ENCODE measurements at places on chromosomes 6 and 20.
A peak's percentile ranks its signal among the peaks of the same experiment; 100 is the strongest.

DNA sequence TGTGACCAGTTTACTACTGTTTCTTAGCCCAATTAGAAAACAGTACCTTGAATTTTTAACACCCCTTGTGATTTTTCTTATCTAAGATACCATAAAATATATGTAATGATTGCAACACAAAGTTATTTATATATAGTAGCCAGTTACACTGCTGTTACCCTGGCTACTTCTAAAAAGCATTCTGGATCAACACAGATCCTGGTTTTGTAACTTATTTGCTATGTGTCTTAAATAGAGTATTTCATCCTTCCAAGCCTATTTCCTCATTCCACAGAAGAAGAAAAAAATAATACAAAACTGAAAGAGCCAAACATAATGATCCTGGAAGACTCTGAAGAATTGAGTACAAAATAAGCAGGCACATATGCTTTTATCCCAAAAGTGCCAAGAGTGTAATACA lies 19.0 kb upstream of the GSTA4 start:
- DNase-seq = no peak

- DNase-seq = no peak
These were observed 78.0 kb downstream of the PPP1R14C start for GRCh38 chr6:150220634-150221551.

DNA sequence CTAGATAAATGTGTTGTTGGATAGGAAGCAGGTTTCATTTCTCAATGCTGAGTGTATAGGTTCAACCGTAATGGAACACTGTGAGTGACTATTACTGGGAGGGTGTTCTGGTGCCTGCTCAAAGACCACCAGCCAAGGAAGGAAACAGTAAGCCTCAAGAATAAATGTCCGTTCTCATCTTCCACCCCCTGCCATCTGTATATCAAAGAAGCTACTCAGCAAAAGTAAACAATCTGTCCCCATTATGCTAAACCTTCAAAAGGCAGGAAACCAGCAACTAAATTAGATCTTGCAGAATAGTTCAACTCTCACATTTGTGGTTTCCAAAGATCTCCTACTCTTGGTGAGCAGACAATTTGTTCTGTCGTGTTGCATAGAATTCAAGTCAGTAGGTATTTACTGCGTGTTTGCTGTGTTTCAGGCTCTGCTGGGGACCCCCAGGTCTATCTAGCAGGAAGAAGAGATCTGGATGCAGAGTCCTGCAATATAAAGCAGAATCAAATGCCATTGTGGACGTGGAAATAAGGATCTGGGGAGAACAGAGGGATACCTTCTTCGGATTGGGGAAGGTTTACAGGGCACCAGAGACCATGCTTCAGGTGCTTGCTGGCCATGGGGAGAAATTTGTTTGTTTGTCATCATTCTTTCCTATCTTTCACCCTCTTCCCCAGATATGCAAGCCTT lies 87.3 kb downstream of the SCML4 start:
- DNase-seq = no peak

- no peak for DNase-seq
These were observed 32.0 kb upstream of the TCF21 start for GRCh38 chr6:133856911-133857310.

- DNase-seq = no peak
These were observed 36.6 kb upstream of the FOXP4 start for GRCh38 chr6:41509580-41509979.

GRCh38 chr6:26553264-26553634 lies 15.1 kb downstream of the HMGN4 start:
- DNase-seq = peak; percentile 78

- DNase-seq = no peak
These were observed 32.2 kb downstream of the PMEPA1 start for GRCh38 chr20:57677584-57677982.

DNA sequence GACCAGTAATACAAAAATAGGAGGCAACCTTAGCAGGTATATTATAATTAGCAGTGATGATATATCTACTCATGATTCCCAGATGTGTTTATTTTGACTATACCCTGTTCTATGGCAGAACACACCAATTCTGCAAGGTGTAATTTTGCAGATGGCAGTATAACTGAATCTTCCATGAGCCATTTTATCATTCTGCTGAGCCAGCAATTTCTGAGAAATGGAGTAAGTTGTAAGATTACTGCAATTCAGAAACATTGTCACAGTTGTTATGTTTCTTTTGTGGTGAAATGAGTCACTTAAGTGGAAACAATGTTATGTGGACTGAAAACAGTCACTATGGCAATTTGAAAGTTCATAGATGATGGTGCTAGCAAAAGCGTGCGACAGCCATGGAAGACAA lies 63.7 kb upstream of the RIMS1 start:
- no peak for DNase-seq

GRCh38 chr6:105595829-105596228 lies 192.9 kb upstream of the PREP start:
- no peak for DNase-seq

DNA sequence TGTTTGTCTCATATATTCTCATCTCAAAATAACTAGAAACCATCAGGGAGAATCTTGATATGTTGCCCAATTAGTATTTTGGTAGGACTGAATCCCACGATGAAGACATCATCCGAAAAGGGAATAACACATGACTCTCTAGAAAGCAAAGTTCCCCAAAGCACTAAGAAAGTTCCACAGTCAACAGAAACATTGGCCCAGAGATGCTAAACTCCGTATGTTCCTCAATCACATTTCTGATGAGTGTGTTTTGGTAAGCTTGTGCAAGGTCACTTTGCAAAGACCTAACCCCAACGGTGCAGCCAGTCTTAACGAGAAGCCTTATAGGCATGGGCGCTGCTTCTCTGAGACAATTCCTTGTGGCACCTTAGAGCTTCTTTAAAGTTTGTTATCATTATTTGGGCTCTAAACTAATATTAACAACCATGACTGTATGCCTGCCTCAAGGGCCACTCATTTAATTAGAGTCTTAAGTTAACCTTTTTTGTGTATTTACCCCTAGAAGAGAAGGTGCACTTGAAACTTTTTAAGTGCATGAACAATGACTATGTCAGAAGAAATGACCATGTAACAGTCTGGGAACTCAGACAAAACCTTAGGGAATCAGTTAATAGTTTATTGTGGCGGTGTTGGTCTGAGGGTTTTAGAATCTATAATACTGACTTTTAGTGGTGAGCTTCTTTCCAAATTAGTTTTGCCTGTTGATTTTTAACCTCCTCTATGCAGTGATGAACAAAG lies 202.0 kb upstream of the RAB32 start:
- no peak for DNase-seq

- no peak for DNase-seq
These were observed 22.4 kb downstream of the SYNJ2 start for GRCh38 chr6:158003910-158004700.

- peak; percentile 84 for DNase-seq
These were observed 96.0 kb upstream of the CNKSR3 start for GRCh38 chr6:154606457-154606856.

DNA sequence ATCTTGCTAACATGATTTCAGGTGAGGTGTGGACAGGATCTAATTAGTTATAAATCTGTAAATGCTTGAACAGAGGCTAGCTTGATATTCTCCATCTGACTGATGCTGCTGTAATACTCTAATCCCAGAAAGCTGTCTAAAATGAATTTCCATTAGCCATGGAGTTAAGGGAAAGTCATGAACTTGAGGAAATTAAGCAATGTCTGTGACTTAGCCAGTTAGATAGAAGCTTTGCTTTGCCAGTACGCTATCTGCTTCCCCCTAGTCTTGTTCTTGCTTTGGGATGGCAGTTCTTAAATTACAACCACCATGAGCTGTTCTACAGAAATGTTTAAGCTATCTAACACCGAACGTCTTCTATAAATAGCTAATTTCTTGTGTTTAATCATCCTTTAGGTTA lies 195.7 kb downstream of the PRL start:
- no peak for DNase-seq

- no peak for DNase-seq
These were observed 125.6 kb downstream of the BANF2 start for GRCh38 chr20:17825252-17825959.

DNA sequence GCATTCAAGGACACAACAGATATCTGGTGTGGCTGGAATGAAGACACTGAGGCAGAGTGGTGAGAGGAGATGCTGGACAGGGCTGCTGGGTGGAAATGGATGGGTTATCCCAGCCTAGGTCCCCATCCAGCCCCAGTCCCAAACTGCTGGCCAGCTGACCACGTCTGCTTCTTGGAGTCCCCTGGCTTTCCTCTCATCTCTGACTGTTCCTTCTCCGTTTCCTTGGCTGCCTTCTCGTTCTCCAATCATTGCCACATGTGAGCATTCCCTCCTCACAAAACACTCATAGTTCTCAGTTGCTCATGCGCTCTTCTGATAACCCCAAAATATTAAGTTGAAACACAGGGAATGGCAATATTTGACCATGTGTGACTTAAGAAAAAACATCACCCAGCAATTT lies 31.5 kb downstream of the MAFB start:
- DNase-seq = no peak

- no peak for DNase-seq
These were observed 279.6 kb upstream of the SULF2 start for GRCh38 chr20:48064929-48065328.

GRCh38 chr20:34074101-34074760 lies 37.8 kb downstream of the EIF2S2 start:
- DNase-seq = no peak

- no peak for DNase-seq
These were observed 6.2 kb downstream of the JPH2 start for GRCh38 chr20:44180814-44181213.

DNA sequence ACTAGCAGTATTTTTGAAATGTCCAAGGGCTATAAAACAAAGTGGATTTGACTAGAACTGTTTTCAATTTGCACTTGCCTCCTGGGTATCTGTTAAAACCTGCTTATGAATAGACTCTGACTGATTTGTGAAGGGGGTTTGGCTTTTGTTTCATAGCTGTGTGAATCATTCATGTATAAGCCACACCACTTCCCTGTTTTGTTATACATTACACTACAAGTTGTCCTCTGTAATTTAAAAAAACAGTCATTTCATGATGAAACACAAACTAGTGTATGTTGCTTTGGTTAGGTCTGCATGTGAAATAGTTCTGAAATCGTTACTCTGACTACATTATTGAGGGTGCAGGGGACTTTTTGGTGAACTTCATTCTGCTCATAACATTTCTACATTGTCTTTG lies 121.7 kb downstream of the NKAIN2 start:
- DNase-seq = no peak

DNA sequence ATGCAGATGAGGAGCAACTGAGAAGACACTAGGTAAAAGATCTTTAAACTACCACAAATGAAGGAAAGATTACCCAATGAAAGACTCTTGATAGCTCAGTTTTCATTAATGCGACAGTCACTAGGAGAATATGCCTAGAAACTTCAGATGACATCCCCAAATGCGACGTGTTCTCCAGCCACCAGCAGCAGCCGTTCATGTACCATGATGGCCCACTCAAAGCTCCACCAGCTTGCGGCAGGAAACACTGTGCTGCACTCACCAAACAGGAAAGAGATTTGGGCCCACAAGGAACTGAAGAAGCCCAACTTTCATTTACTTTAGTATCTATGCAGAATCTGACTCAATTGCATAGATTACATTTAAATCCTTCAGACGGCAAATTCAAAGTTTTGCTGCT lies 7.5 kb downstream of the DIDO1 start:
- DNase-seq = peak; percentile 29

GRCh38 chr6:90068703-90069523 lies 174.6 kb downstream of the GJA10 start:
- DNase-seq = no peak

DNA sequence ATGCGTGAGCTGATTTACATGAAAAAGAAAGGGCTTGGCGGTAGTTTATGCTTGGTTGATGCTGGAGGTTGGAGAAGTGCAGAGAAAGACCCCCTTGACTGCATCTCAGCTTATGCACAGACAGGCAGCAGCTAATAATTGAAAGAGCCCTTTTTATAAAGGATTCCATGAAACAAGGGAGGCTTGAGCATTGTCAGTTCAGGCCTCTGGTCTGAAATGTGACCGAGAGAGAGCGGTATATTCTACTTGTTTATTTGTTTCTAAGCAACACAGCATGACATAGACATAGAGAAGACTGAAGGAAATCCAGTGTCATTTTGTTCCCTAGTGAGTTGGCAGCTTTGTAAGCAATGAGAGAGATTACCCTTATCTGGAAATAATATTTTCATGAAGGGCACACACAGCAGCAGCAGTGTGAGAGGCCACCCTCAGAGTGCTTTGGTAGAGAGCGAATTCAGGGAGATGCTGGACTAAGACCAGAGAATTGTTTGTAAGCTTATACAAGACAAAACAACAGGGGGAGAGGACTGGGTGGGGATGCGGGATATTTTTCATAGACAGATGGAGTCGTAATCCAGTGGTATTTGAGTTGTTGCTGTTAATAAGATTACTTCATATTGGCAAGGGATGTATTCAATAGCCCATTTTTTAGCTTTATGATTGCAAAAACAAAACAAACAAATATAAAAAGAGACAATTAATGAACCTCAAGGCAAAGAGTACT lies 34.6 kb upstream of the LAMA2 start:
- DNase-seq = no peak

GRCh38 chr20:21113697-21114096 lies 7.5 kb upstream of the LINC00237 start:
- DNase-seq = no peak

DNA sequence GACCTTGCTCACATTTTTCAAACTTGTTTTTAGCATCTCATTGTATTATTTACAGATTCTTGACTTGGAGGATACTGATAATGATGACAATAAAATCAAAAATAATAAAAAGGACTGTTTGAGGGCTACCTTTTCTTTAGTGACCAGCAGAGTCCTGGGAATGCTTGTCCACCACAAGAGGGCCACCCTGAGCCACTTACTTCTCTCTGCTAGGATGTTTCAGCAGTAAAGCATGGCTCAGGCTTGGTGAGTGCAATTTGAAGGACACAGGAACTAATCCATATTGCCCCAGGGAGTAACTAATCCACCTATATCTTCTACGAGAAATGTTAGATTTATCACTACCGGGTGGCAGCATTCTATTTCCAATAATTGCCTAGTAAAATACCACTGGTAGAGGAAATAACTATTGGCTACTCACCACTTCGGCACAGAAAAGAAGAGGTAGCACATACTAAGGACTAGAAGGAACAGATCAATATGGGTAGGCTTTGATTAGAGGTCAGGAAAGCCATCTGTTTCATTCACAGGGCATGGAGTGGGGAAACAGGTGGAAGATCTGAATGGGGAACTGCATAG lies 5.8 kb upstream of the KIAA0408 start:
- DNase-seq = peak; percentile 67

DNA sequence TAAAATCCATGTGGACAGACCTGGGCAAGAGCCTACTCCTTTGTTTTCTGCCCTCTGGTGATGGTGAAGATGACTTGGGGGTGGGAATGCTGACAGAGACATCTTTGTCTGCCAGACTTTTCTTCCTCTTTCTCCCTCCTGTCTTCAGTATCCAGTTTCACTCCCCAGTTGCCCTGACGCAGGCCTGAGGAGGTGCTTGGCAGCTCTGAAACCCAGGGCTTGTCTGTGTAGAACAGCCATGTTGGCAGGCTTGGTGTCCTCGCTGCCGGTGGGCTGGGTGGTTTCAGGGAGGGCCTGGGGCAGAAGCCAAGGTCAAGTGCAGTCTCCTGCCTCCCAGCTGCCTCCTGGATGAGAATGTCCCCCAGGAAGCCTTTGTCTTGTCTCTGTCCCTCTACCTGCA lies 22.5 kb downstream of the CCDC167 start:
- DNase-seq = no peak
